ENCODE measurements at places on chromosomes 2 and 18.

GRCh38 chr2:150806336-150806735, 318.9 kb upstream of the RND3 start:
- DNase-seq = no peak

DNA sequence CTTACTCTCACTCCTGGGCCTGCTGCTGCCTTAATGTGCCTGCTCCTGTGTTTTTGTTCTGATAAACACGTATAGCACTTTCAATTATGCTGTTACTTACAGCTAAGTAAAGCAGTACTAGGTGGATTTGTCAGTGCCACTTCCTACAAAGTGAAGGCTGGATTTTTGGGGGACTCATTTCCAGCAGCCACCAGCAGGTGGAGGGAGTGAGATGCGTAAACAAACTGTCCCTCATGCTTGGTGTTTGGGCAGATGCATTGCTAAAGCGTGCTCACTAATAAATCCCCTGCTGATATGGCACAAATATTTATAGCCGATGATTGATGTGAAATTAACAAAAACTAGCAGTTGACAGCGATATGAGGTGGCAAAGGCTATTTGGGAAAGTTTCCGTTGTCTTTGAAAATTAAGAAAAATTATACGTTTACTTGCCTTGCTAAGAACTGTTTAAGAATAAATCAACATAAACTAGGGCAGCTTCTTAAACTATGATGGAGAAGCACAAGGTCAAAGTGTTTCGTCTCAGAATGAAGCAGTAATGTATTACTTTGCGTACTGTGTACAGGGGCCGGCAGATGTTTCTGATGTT, 101.7 kb downstream of the AGAP1 start:
- peak; percentile 49 for DNase-seq

- no peak for DNase-seq
Observed at GRCh38 chr18:46301571-46301970, 197.4 kb downstream of the HAUS1 start.

DNA sequence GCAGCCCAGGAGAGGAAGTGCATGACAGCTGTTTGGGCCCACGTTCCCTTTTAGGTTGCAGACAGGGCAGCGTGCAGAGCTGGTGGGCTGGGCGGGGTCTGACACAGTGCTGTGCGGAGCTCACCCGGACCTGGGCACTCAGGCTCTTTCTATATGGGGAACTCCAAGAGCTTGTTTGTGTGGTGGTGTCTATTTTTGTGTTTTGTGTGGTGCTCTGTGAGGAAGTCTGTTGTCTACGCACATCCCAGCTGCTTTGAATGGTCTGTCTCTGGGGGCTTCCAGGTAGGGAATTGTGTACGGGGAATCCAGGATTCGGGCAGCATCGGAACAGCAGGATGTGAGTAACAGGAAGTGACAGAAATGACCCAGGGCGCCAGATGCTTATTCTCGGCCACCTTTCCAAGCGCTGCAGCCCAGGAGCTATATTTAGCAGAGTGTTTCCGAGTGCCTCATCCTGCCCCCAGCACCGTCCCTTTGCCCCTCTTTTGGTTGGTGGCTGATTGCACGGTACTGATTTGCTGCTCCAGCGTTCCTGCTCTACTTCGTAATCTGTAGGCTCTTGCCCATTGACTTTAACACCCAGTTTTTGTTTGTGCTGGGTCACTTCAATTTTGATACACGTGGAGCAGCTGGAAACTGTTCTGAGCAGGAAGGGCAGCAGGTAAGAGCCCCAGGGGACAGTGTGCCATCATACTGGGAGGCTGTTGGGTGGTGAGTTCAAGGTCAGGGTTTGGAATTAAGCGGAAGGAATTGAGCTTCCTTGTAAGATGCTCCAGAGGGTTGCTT, 64.7 kb downstream of the DGKD start:
- peak; percentile 81 for DNase-seq

DNA sequence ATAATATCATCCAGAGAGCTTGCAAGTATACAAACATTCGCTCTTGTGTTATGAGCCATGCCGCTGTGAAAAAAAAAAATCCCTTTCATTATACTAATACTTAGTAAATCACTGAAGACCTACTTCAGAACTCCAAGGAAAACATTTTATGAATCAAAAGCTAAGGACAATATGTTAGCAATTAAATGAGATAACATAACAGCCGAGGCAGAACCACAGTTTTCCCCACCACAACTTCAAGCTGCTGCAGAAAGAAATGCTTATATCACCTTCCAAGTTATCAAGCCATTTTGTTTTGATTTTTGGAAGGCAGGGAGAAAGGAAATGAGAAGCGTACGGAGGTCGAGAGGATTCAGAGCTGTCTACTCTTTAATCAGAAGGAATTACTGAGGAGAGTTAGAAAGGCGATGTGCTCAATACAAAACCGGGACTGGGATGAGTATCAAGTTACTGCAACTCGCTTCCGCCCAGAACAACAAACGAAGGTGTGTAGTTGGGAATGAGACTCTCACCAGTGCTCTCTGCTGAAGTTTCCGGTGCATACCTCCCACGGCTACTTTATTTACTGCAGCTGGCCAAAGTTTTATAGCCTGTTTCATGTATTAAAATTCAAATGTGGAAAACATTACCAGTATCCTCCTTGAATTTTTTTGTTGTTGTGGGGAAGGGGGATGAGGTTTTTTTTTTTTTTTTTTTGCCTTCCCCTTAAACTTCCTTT, 292.2 kb upstream of the CCDC68 start:
- no peak for DNase-seq

DNA sequence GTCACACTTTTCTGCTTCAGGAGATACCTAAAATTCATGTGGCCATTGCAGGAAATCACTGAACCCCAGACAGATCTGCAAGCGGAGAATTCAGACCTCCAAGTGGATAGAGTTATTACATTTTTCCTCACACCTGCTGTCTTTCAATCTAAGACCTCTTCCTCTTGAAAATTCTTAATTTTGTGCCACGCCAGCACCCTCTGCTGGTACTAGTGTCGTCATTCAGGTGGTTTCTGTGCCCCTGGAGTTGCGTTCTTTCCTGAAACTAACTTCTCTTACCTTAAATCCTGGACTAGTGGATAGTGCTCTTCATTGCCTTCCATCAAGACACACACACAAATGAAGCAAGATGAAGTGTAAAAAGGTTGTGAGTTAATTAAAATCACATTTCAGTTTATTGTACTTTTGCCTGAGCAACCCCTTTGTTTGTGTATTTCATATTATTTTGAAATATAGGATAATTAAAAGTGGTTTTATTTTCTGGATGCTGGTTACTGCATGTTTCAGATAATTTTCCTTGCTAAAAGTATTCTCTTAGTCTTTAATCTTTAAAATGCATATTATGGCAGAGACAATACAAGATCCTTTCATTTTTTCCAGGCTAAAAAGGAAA, 1.6 kb upstream of the DNER start:
- no peak for DNase-seq

- no peak for DNase-seq
Observed at GRCh38 chr18:46338205-46338604, 234.0 kb downstream of the HAUS1 start.

GRCh38 chr18:21444465-21445212, 155.9 kb downstream of the ESCO1 start:
- DNase-seq = no peak

GRCh38 chr2:236790963-236791362, 221.3 kb downstream of the ACKR3 start:
- DNase-seq = no peak

- DNase-seq = no peak
Observed at GRCh38 chr18:34521040-34521439, 189.1 kb upstream of the DTNA start.

DNA sequence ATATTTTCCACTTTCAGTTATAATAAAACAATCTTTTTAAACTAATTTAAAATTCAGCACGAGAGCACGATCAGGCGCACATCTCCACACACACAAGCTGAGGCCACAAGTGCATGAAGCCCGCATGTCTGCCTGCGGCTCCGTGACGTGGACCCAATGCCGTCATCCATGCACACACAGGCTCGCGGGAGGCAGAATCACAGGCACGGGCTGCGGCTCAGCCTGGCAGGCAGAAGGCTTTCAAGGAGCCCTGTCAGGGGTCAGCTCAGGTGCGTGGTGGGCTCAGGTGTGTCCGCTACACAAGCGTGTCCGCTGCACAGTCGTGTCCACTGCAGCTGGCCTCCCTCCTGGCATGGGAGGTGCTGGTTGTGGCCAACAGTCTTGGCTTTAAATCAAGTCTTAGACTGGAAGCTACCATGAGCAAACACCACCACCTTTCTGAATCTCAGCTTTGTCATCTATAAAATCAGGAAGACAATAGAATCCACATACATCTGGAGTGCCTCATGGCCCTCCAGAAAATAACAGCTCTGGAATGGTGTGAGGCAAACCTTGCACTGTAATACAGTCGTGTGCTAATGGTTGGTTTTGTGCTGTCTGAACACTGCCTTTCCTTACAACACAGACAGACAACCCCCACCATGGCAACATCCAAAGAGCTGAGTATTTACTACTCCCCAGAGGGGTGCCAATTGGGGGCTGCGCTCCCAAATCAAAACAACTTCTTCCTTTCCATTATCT, 210.1 kb downstream of the NDUFA10 start:
- DNase-seq = no peak

- DNase-seq = no peak
Observed at GRCh38 chr2:215794829-215795546, 218.4 kb downstream of the MREG start.

DNA sequence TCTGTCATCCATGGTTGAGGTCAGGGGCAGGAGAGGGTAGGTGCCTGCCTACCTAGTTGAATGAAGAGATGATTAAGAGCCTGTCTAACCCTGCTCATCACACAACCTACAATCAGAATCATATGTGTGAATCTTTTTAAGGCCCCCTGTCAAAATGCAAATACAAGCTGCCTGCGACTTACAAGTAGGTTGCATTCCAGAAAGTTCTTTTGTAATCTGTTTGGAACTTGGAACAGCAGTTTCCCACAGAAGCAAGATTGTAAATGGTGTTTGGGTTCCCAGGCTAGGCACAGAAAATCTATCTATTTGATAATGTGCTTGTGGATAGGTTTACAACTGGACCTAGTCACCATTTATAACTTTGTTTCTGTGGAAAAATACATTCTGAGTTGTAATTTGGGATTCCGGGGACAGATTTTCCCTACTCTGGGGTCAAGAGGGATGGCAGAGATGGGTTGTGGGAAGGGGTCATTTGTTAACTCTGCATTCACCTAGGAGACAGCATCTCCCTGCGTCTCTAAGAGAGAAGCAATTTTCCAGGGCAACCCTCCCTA, 4.4 kb downstream of the LIPG start:
- no peak for DNase-seq

DNA sequence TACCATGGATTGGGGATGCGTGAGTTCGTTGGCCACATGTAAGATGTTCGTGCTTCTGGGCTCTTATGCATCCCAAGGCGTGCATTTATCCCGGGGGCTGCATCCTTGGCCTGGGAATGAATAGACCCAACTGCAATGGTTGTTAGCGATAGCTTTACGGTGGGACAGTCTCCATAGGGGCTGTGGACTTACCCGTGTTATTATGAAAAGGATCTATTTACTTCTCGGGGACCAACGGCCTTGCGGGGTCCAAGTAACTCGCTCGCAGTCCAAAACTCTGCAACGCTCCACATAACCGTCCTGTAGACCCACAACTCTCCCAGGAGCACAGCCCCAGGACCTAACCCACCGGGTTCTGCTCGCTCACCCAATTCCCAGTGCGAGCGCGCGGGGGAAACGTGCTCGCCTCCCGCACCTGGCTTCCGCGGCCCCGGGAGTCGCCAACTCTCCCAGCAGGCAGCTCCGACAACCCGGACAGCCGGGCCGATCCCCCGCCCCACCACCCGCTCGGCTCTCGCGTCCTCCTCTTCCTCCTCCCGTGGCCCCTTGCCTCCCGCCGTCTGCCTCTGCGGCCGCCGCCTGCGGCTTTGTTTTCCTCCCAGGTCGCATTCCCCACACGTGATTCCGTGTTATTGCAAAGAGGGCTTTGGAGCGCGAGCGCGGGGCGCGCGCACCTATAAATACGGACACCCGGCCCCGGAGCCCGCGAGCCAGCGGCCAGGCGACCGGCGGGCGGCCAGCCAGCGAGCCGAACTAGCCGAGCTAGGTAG, at the start of gene CABLES1:
Gene CABLES1 (plus strand): TSS at position 706 of the 770 bp plus-strand sequence. CDS start 278 bp downstream, outside the sequence.
- DNase-seq = no peak

DNA sequence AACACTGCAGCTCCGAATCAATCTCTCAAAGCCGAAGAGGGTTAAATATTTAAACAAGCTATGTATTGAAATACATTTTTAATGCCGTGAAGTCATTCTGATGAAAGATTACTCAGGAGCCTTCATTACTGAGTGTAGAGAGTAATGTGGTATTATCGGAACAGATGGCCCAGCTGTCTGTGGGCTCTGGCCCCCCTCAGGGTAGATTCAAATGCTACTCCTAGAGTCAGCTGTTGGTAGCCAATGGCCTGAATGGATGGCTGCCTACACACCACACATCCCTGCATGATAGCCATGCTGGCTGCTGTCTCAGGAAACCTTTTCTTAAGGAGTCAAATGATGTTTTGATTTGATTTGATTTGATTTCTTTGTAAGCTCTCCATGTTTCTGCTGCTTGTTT, 732.3 kb upstream of the CELF4 start:
- DNase-seq = no peak

DNA sequence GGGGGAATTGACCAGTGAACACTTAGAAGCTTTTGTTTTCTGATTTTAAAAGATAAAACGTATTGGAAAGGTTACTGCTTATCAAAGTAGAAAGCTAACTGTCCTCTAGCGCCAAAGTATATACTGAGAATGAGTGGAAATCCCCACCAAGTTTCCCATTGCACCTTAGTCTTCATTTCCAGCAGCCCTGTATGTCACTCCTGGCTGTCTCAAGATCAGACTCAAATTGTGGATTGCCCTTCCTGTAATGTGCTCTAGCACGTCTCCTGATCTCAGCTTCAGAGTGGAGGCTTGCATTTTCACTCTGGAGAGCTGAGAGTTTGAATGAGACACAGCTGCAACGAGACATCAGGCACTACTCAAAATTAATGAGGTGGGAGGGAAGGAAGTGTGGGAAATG, 26.6 kb downstream of the MFF start:
- DNase-seq = no peak

DNA sequence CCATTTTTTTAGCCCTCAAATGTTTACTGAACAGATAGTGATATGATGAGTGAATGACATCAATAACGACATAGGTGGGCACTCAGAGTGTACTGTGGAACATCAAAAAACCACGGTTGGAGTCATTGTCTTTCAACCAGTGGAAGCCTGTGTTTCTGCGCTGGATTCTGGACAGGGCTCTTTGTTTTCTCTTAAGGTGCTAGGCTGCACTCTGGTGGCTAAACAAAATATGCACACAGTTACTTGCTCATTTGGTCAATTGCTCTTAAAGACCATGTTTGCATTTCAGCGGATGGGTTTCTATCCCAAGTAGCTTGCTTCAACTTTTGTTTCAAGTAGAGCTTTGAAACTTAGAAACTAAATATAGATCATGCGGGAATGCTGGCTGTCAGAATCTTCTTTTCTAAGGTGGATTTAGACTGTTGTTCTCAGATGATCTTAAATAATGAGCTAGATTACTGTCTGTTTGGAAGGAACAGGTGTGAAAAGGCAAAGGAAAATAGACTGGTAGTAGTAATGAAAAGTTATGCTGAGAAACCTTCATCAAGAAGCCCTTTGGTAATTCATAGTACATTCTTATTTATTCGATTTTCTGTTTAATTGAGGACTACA, 48.5 kb upstream of the LYPD6B start:
- peak; percentile 46 for DNase-seq

- DNase-seq = no peak
Observed at GRCh38 chr2:70685771-70686171, 82.2 kb downstream of the ADD2 start.

Measured in CD4-positive, alpha-beta T cell (primary cell).